ENCODE measurements at places on chromosomes 11 and 22.

GRCh38 chr11:101446238-101446637, 137.6 kb downstream of the TRPC6 start:
- no peak for DNase-seq

DNA sequence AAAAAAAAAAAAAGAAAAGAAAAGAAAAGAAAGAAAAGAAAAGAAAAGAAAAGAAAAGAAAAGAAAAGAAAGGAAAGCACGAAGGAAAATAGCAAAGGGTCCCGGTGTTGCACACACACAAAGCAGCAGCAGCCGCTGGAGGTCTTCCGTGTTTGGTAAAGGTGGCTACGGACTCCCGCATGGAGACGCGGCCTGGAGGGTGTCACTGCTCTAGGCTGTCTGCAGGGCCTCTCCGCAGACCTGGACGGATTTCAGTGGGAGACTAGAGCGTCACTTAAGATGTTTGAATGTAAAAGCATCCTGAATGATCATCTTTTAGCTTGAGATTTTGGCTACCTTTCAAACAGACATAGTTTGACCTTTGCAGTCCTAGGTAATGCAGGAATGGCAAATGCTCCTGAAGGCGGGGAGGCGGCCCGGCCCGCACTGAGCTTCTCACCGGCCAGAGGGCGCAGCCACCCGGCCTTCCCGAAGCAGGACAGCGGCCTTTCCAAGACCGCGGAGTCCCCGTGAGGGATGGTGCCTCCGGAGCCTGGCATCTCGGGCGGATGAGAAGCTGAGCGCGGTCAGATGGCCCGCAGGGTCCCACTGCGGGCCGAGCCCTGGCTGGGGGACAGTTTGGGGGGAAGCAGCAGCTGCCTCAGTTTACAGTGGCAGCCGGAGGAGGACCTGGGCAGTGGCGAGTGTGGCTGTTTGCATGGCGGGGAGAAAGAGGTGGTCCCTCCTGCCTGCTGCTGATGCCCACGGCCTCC, 18.5 kb downstream of the KRTAP5-5 start:
- no peak for DNase-seq

GRCh38 chr11:75154646-75155569, 4.0 kb downstream of the SLCO2B1 start:
- no peak for DNase-seq

GRCh38 chr11:69703768-69704507, at the start of gene FGF19:
Gene FGF19 (minus strand): TSS chr11:69704022. CDS start chr11:69703876, 146 bp downstream.
- DNase-seq: no peak

DNA sequence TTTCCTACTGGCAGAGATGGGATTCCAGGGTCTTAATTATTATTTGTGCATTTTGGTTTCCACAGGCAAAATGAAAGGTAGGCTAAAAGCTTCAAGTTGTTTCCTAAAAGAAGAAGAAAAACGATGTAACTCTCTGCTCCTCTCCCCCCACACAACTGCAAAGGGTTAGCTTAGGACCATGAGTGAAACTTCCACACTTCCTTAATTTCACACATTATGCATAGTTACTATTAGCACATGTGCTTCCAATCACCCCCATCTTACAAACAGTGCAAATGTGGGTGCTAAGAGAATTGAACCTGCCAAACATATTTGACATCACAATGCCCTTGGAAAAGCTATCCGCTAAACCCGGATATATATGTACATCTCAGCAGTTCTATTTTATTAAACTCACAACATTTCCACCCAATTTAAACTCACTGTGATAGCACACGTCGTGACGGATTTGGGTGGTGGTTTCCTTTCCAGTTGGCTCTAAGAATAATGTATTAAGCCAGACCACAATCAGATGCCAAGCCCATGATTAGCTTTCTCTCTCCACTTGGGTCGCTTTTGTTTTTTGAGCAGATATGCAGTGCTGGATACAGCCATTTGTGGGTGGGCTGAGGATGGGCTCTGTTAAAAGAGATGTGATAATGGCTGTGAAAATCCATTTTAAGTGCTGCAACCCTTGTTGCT, 245.0 kb upstream of the POU2AF2 start:
- DNase-seq: no peak

GRCh38 chr11:92140021-92140420, 84.6 kb upstream of the FAT3 start:
- no peak for DNase-seq

DNA sequence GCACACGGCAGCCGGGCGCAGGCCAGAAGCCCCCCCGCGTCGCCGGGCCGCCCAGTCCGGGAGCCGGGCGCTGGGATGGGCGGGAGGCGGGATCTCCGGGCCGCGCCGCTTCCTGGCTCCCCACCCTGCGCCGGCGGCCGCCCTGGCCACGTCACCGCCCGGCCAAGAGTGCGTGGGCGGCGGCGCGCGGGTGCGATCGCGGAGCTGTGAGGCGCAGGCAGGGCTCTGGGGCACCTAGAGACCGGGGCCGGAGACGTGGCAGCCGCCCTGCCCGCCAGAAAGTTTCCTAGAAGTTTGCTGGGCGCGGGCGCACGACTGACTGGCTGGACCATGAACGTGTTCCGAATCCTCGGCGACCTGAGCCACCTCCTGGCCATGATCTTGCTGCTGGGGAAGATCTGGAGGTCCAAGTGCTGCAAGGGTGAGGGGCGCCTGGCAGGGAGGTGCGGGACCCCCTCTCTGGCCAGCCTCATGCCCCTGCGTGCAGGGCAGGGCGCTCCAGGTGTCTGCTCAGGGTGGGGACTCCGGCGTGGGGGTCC, at the start of gene KDELR3:
Gene KDELR3 (plus strand): TSS at position 193 of the 539 bp plus-strand sequence. CDS start 138 bp downstream, at position 331.
- no peak for DNase-seq

GRCh38 chr11:692824-693414, 2.1 kb downstream of the DEAF1 start:
- peak; percentile 34 for DNase-seq

GRCh38 chr22:26941896-26942636, 284.7 kb downstream of the MIAT start:
- no peak for DNase-seq

GRCh38 chr11:108170184-108170583, 48.8 kb downstream of the ACAT1 start:
- no peak for DNase-seq

DNA sequence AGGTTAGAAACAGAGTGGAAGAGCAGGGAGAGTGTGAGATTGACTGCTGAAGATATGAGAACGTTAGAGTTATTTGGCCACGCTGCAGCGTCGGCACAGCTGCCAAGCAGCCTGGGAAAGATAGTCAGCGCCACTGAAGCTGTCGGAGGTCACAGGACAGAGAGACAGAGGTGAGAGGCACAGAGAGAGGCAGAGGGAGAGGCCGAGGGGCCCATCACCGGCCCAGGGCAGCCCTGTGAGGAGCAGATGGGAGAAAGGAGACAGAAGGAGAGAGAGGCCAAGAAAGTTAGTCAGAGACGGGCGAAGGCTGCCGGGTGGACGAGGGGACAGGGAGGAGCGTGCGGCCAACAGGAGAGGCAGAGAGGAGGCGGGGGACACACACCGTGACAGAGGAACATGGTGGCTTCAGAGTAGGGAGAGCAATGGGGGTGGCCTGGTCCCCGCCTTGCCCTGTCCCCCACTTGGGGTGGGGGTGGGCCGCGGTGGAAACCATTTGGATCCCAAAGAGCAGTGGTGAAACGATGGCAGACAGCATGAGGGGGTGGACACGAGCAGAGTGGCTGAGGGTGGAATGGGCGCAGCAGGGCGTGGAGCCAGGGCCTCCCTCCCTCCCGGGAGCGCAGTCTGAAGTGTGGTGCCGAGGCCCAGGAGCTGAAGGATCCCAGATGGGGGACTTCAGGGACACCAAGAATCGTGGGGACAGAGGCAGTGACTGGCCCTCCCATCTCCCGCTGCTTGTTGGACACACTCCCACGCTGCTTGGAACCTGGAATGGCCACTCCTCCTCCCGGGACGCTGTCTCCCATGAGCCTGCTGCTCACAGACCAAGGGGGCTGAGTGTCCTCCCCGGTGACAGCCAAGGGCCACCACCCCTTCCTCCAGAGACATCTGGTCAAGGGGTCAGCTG, 26.6 kb downstream of the LRRC10B start:
- no peak for DNase-seq

DNA sequence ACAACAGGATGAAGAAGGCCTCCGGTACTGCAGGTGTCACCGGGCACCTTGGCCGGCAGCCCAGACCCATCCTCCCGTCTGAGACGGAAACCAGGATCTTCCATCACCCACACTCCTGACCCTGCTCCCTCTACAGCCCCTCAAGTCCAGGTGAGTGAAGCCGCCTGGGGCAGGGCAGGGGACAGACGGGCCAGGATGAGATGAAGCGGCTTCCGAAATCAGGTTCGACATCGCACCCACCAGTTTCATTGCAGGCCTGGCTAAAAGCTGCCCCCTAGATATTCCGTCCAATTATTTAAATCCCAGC, 639.1 kb downstream of the TBC1D22A start:
- DNase-seq: no peak

- DNase-seq: no peak
These were observed 26.1 kb upstream of the CARD16 start for GRCh38 chr11:105071089-105071732.

- DNase-seq: no peak
These were observed 8.7 kb upstream of the MPPED2 start for GRCh38 chr11:30594646-30595411.

- DNase-seq: peak; percentile 66
These were observed 32.7 kb downstream of the CD6 start for GRCh38 chr11:61004180-61004611.

DNA sequence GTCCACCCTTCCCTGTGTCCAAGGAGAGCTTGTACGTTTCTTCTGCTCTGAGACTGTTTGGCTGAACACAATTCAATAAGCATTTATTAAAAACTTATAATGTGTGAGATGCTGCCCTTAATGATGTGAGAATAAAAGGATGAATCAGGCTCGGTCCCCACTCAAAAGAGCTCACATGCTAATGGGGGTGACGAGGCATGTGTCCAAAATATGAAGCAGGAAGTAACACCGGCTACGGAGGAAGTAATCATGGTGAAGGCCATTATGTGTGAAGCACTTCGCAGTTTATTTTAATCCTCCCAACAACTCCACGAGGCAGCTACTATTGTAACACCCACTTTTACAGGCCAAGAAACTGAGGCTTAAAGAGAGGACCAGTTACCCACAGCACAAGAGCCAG, 3.4 kb upstream of the RASD2 start:
- no peak for DNase-seq

GRCh38 chr22:42188808-42189447, 58.3 kb upstream of the CYP2D6 start:
- DNase-seq: no peak

DNA sequence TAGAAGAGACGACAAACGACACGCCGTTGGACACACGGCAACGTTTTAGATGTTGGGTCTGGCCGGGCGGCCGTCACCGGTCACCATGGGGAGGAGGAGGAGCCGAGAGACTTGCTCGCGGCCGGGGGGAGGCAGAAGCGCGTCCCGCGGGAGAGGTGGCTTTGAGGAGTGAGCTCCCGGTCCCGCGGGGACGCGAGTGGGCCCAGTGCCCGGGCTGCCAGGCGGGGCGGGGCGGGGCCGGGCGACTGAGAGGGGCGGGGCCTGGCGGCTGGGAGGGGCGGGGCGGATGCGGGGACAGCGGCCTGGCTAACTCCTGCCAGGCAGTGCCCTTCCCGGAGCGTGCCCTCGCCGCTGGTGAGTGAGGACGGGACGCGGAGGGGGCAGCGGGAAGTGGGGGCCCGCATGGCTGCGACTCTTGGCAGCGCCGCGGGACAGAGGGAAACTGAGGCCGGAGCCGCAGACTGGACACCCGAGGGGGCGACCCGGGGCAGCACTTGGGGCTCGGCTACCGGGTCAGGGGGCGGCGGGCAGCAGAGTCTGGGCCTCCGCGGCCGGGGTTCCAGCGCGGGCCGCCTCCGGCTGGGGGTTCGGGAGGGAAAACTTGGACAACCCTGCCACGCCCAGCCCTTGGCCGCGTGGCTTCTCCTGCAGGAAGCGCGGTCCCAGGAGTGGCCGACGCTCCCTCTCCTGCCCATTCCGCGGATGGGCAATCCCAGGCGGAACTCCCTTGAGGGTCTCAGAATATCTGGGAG, at the start of gene TSPO:
Gene TSPO (plus strand): TSS at position 309 of the 752 bp plus-strand sequence. CDS start 7,680 bp downstream, outside the sequence.
- DNase-seq: peak; percentile 51

DNA sequence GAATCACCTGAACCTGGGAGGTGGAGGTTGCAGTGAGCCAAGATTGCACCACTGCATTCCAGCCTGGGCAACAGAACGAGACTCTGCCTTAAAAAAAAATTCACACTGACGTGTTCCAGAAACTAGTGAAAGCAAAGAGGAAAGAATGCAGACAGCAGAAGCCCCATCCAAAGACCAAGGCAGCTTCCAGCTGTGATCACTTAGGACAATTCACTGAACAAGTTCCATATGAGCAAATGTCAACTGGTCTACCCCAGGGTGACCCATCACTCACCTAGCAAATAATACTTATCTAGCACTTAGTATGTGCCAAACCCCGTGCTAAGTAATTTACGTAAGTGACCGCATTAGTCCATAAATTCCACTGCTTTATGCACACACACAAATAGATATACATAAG, 138.9 kb downstream of the LARGE1 start:
- DNase-seq: no peak

- DNase-seq: no peak
These were observed 68.7 kb upstream of the NECTIN1 start for GRCh38 chr11:119797736-119798135.

GRCh38 chr11:62400760-62401159, 18.1 kb upstream of the SCGB1A1 start:
- no peak for DNase-seq

DNA sequence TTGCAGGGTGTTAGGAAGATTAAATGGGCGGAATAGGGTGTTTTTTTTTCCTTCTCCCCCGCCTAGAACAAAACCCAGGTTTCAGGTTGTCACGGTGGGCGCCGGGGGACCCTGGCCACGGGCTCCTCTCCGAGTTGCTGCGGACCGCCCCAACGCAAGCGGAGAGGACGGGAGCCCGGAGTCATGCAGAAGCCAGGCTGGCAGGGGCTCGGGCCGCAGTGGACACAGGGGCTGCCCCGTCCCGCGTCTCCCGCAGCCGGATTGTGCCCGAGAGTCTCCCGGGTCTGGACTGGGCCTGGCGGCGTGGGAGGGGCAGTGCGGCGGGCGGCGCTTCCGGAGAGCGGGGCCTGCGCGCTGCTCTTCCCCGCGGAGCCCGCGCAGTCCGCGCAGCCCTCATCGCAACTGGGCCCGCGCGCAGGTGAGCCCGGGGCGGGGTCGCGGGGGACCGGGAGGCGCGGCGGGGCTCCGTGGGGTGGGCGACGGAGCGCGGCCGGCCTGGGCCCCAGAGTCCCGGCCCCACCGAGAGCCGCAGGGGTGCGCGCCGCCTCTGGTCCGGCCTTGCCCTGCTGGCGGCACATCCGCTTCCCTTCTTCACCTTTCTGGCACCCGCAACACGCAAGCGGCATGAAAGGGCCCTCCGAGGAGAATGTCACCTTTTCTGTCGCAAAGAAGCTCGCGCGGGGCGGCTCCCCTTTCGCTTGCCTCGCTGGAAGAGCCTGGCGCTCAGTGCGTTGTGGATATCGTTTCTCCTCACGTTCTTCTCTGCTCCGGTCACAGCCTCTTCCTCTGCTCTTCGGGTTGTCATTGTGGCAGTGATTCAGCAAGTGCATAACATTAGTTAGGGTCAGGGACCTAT, at the start of gene TIRAP:
Gene TIRAP (plus strand): TSS at position 358 of the 856 bp plus-strand sequence. CDS start 7,802 bp downstream, outside the sequence.
- peak; percentile 40 for DNase-seq

- DNase-seq: peak; percentile 55
These were observed 27.3 kb downstream of the FAM118A start for GRCh38 chr22:45336971-45337431.

DNA sequence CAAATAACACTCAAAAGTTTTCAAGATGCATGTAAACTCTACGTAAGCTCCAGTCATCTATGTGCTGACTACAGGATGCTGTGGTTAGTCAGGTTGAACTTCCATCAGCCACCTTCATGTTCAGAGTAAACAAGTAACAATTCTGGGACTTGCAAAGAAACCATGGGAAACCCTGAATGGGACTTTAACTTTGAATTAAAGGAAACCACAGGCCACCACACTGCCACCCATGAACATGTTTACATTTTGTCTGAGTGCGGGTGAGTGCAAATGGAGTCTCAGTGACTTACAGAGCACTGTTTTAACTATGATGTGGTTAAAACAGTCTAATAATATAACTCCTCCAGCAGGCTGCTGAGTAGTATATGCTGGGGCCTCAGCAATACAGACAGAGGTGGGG, 12.9 kb upstream of the SYTL2 start:
- peak; percentile 59 for DNase-seq
